Activated CD4-positive, alpha-beta T cell treated with anti-CD3 and anti-CD28 coated beads for 24 hours (primary cell): ENCODE measurements at places on chromosomes 11 and 22.
A peak's percentile ranks its signal among the peaks of the same experiment; 100 is the strongest.

GRCh38 chr11:10208131-10208575, 85.9 kb downstream of the SBF2 start:
- DNase-seq = no peak

DNA sequence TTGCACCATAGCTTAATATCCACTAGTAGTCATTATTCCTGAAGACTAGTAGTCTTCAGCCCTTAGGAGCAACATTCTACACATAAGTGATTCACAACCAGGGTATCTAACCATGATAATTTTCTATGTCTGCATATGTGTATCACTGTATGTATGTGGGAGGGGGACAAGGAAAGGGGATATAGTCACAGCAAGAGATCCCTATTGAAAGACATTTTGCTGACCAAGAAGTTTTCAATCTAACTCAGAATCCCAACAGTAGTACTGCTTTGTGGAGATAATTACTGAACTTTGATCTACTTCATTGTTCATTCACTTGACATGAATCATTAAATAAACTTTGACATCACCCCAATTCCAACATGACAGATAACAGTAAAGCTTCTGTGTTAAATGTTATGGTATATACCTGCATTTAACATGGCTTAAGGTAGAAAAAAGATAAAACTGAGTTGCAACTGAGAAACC, 10.3 kb downstream of the PIK3C2A start:
- no peak for DNase-seq

DNA sequence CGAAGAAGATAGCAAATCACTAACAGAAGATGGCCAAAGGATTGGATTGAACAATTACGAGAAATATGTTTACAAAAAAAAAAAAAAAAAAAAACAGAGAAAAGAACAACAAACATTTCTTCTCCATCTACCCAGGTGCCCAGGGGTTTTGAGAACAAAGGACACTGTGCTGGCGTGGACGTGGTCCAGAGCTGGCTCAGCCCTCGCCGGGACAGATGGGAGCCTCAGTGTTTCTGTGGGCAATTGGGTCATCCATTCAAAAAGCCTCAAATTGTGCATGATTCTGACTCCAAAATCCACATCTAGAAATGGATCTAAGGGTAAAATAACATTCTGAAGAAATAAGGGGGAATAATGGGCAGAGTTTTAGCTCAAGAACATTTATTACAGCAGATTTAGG, 63.1 kb downstream of the DHCR7 start:
- no peak for DNase-seq

- DNase-seq = peak; percentile 21
These were observed at the start of gene FADS3 for GRCh38 chr11:61891331-61892084. Gene FADS3 (minus strand): TSS chr11:61891545. CDS start chr11:61891381, 164 bp downstream.

- DNase-seq = no peak
These were observed 18.3 kb downstream of the RCN1 start for GRCh38 chr11:32109138-32109537.

GRCh38 chr11:126920833-126921232, 79.7 kb downstream of the KIRREL3 start:
- no peak for DNase-seq

DNA sequence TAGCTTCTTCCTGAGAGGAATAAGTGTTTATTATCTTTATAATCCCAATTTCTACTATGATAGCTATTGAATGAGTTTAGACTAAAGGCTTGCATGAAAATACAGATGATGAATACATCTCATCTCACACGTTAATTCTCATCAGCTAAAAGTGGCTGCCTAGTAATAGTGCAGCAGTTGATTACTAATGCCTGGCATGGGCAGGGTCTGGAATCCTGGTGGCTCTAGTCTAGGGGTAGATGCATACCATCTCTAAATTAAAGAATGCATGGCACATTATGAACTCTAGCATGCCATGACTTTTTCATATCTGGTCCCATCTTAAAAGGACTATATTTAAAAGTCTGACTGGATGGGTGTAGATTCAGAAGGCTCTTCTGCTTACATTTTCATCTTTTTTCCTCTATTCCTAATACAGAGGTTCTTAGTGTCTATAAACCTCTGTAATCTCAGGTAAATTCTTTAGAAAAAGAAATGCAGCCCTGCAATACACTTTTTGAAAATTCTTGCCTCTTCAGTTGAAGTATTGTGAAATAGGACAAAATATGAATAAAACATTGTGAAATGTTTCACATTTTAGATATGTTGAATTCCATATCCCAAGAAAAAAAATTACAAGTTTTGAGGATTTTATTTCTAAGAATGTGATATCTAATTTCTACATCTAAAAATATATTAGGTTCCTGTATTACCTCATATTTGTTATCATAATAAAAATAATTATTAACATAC, 187.6 kb downstream of the C11orf87 start:
- DNase-seq = no peak

DNA sequence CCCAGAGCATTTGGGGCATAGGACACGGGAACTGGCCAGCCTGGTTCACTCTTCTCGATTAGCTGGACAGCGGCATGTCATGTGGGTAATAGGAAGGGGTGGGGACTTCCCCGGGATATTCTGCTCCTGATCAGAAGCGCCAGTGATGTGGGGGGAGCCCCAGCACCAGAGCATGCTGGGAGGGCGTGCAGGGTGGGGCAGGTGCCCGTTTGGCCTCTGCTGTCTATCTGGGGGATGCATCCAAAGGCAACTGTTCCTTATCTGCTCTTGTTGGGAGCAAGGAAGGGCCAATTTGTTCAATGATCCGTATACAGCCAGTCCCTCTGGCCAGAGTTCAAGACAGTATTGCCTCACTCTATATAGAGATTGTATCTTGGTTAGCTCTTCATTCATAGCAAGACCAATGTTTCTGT, 43.6 kb downstream of the PPARA start:
- no peak for DNase-seq

- DNase-seq = no peak
These were observed 34.5 kb downstream of the GNB1L start for GRCh38 chr22:19819911-19820879.

- no peak for DNase-seq
These were observed 1776.0 kb downstream of the LRRC4C start for GRCh38 chr11:39683288-39683950.

GRCh38 chr22:49799431-49800075, 28.1 kb downstream of the BRD1 start:
- no peak for DNase-seq

GRCh38 chr11:2311353-2312133, 9.7 kb downstream of the TSPAN32 start:
- DNase-seq = no peak

- DNase-seq = no peak
These were observed 174.1 kb downstream of the TTC28 start for GRCh38 chr22:28505416-28506149.

DNA sequence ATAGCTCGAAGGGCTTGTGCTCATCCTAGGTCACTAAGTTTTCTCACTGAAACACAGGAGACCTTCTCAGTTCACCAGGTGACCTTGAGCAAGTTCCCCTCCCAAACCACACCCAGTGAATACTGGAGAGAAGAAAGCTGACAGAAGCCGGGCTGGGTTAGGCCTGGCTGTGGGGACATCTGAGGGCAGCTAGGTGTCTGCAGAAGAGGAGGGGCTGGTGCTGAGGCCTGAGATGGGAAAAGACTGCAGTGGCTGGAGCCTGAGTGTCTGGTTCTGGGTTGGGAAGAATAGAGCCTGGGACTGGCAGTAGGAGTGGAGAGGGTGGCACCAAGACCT, 602 bp upstream of the INPP5J start:
- DNase-seq = no peak

GRCh38 chr22:47247579-47248240, 485.3 kb downstream of the TBC1D22A start:
- DNase-seq = no peak

GRCh38 chr11:108498816-108499408, 728 bp upstream of the POGLUT3 start:
- no peak for DNase-seq

DNA sequence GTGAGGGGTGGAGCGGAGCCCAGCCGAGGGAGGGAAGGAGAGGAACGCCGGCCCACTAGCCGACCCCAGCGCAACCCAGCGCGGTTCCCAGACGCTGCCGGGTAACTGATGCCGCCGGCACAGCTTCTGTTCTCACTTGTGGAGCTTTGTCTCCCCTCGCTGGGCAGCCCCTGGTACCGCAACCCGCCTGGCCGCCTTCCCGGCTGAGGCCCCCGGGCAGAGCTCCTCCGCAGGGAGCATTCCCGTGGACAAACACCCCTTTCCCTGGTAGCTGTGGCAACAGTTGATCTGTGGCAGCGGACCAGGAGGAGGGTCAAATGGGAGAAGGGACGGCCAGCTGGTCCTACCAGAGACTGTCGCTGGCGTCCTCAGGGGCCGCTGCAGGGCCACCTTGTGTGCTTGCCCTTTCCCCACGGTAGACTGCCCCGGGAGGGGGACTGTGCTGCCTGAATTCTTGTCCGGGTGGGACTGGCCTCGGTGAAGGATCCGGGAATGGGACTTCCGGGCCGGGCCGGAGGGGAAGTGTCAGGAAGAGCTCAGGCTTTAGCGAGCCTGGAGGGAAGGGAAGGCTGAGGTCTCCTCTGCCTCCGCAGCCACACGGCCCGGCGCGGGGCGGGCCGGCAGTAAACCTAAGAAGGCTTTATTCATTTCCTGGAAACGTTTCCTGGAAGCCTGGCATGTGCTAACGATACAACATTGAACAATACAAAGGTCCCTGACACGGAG, 468.0 kb downstream of the OPCML start:
- no peak for DNase-seq
